Activated naive CD8-positive, alpha-beta T cell treated with anti-CD3 and anti-CD28 coated beads for 36 hours (primary cell): ENCODE measurements at places on chromosomes 6 and 20. TPM values are rescaled to one million over a fixed set of nuclear protein-coding genes. Genes with fewer than 3 reads are reported as not detected.

The BMP6 gene
- total RNA-seq, result not detected

The C20orf144 gene
- 0.21 TPM for total RNA-seq

DNA sequence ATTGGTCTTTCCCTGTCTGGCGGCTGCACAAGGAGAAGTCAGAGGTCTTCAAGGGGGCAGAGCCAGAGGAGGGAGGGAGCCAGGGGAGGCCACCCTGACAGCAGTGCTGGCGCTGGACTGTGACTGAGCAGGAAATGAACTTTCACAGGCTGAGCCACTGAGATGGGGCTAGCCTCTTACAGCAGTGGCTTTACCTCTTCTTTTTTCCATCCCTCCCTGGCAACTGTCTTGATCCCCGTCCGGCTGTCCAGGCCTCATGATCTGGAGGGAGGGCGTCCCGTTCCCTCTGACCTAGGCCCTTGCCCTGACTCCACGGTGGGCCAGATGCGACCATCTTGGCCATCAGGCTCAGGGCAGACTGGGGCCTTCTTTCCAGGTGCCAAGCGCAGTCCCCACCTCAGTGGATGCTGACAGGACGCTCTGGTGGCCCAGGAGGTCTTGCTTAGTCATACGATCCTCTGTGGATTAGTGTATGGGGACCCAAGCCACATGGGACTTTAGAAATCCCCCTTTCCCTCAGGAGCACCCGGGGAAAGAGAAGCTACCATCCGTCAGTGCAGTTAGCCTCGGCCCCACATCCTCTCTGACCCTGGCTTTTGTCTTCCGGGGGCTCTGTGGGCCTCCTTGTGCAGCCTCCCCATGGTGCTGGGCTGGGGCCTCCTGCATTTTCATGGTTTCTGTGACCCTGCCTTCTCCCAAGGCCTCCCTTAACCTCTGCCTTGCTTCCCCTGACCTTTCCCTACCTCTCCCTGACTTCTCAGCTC lies 57.4 kb upstream of the CCDC167 start:
- no peak for DNase-seq

DNA sequence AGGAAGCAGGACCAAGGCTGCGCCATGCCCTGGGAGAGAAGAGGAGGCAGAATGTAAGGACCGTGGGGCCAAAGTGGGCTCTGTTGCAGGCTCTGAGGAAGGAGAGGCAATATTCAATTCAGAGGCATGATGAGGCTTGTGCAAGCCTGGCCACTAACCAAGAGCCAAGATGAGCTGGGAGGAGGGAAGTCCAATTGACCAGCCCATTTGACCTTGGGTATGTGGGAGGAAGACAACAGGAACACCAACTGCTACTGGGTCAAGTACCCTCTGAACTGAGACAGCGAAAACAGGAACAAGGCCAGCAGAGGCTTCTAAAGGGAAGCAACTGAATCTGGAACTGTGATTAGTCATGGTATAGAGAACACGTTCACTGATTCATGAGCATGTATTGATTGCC lies 779.6 kb downstream of the MAFB start:
- no peak for DNase-seq

The RHAG gene
- not detected for total RNA-seq

- no peak for DNase-seq
These were observed 154.6 kb downstream of the CDKAL1 start for GRCh38 chr6:20688710-20689500.

The HSPA12B gene
- total RNA-seq, result not detected

DNA sequence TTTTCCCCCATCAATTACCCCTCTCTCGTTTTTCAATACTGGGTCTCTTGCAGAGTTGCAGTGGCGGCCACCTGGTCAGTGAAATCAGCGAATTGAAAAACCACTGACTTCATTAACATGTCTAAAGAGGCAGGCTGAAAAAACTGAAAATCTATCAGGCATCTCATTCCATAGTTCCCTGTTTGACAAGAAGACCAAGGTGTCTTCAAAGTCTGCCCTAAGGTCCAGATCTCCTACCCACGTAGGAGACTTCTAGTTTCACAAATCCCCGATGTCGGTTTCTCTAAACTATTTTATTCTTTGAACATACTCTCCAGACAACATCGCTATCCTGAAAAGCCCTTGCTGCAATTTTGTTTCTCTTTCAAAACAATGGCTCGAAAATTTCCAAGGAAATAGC lies 796 bp upstream of the TUBB start:
- no peak for DNase-seq

The SLC29A1 gene
- total RNA-seq, result 102 TPM
